ENCODE measurements at places on chromosomes 1 and 21.

DNA sequence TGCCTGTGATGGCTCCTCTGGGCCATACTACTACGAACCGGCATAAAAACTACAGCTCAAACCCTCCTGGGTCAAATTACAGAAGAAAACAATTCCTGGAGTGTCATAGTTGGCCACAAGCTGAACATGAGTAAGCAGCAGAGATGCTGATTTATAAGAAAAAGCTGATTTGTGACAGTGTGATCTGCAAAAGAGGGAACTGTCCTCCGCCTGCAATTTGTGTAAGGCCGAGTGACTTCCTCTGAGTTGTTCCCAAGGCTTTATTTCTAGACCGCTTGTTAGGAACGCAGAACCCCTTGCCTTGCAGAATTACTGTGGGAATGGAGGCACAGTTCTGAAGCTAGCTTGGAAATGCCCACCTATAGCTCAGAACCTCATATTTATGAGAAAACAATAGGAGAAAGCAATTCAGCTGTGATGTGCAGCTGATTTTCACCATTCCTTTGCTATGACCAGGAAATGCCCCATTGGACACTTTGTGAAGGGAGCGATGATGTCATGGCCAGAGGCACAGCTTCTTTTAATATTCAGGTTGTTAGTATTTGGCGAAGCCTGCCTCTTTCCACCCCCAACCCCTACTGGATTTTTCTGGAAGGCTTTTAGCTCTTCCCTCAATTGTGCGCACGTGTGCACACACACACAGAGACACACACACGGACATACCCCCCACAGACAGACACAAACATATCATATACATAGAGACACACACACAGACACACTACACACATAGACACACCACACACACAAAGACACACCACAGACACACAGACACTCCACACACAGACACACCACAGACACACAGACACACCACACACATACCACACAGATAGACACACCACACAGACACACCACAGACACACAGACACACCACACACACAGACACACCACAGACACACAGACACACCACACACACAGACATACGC is 47.6 kb downstream of the IER5 start:
- no peak for DNase-seq

GRCh38 chr1:213154056-213154685 is 103.1 kb downstream of the RPS6KC1 start:
- DNase-seq, result no peak

GRCh38 chr1:182785181-182785580 is 4.4 kb upstream of the NPL start:
- DNase-seq, result no peak

- DNase-seq, result no peak
Measured at GRCh38 chr1:90509225-90510048, 207.7 kb downstream of the BARHL2 start.

DNA sequence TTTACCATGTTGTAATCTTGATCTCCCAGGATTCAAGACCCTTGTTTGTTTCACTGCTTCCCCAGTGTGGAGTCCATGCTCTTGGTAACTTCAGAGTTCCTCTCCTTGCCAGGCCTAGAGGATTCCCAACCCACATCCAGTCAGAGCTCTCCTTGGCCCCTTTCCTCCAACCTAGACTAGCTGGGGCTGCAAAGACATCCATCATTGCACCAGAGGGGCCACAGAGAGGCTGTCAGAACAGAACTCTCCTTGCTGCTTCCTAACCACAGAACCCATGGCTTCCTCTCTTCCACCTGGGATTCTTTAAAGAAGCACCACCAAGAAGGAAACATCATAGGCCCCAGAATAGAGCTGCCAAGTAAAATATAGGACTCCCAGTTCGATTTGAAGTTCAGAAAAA is 81.0 kb downstream of the HMGB4 start:
- DNase-seq, result no peak

DNA sequence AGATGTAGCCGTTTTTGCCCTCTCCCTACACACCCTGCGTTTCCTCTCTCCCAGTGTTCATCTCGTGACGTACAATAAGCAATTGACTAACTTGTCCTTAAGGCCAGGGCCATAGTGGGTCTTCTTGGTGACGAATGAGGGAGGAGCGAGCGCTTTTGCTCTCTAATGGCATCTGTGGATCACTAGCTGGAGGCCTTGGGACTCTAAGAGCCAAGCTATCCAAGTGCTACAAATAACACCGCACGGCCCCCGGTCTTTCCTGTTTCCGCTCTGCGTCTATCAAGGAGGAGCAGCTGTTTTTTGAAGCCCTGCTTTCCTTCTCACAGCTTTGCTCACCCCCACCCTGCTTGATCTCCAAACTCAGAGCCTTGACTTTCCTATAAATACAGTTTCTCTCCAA is 25.2 kb downstream of the EVA1C start:
- no peak for DNase-seq

GRCh38 chr1:65992165-65992821 is 199.6 kb downstream of the PDE4B start:
- no peak for DNase-seq

GRCh38 chr1:183931646-183932271 is 105.8 kb downstream of the COLGALT2 start:
- DNase-seq, result no peak

GRCh38 chr1:222588135-222588534 is 1.6 kb downstream of the TAF1A start:
- DNase-seq, result no peak

Data from activated CD8-positive, alpha-beta memory T cell treated with anti-CD3 and anti-CD28 coated beads for 1 hour (primary cell).